CD4-positive, alpha-beta T cell treated with Interferon gamma for 1 hour (primary cell): ENCODE measurements at places on chromosomes 16 and 17.
A peak's percentile ranks its signal among the peaks of the same experiment; 100 is the strongest.

DNA sequence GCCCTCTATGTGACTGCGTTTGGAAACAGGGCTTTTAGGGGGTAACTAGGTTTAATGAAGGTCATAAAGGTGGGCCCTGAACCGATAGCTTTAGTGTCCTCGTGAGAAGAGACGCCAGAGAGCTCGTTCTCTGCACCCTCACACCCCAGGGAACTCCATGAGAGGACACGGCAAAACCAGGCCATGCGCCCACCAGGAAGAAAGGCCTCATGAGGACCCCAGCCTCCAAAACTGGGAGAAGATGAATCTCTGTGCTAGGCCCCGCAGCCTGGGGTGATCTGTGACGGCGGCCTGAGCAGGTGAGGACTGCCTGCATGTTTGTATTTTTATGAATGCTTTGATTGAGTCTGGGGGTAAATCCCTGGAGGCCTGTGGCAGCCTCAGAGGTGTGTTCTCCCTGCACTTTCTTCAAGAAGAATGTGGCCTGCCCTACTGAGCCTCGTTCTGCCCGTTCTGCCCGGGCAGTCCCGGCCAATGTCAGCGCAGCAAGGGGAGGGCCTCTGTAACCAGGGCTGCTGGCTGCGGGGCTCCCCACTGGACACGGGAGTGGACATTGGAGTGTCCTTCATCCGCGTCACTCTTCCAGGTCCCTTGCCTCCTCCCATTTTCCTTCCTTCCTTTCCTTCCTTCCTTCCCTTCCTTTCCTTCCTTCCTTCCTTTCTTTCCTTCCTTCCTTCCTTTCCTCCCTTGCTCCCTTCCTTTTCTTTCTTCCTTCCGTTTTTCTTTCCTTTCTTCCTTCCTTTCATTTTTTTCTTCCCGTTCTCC is 6.8 kb upstream of the RNF213 start:
- no peak for DNase-seq

DNA sequence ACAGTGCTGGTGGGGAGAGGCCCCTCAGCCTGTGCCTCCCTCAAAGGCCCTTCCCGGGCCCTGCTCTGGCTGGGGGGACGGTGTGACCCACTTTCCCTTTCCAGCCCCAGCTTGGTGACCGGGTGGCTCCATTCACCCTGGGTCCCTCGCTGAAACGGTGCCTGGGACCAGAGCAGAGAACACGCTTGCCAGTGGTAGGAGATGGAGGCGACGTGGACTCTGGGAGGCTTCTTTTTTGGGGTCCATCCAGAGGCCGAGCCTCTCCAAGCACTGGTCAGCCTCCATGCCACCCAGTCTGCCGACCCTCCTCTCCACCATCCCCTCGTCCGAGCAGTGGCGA is 7.7 kb downstream of the CENPX start:
- DNase-seq = no peak

DNA sequence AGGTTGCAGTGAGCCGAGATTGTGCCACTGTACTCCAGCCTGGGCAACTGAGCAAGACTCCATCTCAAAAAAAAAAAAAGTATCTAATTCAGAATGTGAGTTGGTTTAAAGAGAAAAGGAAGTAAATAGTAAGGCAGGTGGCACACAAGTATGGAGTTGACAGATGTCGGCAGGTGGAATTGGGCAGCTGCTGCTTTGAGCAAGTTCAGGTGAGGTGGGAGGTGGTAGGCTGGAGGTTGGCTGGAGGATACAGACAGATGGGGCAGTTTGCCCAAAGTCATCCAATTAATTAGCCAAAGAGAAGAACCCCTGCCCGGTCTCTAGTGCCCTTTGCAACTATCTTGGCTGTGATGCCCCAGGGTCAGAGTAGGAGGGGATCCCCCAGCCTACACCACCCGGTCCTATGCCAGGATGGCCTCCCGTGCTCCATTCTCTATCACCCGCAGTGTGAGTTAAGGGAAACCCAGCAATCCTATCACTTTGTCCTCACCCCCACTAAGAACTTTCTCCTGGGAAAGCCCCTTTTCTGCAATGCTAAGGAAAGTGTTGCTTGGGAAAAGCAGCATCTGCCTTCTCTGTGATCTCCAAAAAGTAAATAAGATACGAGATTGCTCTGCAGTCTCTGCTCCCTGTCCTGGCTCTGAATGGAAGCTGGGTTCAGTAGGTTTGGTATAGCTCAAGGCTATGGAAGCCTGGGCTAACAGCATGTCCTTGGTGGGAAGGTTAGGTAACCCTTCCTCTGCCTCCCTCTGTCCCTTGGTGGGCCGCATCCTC is 32.2 kb downstream of the SLC12A3 start:
- no peak for DNase-seq

DNA sequence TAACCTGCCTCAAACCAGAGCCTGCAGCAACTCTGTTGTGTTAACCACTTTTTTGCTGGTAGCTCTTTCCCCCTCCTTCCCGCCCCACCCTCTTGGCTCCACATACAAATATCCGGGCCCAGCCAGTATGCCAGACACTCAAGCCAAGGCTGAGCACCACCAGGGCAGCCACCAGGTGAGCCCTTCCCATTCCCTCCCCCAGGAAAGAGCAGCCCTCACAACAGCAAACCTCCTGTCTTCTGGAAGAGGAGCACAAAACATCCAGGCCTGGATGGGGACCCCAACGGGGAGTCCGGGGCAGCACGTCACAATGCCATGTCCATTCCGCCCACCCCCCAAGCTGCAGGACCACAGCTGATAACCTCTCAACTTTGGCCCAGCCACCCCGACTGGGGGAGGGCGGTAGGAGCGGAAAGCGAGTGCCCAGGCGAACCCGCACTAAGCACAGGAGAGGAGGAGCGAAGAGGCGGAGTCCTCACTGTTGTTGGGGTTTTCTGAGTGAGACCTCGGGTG is 757 bp downstream of the ORMDL3 start:
- DNase-seq = peak; percentile 50

DNA sequence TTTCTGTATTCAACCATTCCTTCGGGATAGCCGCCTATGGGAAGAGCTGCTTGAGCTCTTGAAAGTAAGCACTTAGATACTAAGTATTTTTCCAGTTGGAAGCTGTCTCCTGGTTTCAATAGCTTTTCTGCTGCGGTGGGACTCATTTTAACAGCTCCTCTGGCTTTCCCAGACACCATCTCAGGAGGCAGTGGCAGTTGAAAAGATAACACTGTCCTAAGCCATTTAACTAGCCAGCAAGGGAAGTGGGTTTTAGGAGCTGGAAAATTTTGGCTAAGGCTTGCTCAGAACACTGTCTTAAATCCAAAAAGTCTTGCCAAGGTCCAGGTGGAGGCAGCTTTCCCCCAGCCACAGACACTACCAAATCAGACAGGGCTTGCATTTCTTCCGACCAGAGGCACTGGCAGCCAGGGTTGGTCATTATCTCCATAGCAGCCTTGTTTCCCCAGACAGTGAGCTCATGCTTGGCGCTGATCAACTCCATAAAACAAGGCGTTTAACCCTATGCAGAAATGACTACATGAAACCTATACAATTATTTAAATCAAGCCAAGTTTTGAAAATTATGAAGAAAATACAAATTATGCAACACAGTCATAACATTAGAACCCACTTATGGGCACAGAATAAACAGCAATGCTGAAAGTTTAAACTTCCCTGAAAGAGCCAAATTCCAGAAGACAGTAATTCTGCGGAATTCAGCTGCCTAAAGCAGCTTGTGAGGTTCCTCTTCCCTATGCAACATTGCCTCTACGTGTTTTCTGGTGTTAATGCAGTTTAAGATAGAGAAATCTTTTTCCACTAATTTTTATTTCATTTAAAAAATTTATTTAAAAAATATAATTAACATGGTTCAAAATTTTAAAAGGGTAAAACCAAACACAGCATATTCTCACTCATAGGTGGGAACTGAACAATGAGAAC is 25.0 kb downstream of the GABARAPL2 start:
- DNase-seq = no peak

DNA sequence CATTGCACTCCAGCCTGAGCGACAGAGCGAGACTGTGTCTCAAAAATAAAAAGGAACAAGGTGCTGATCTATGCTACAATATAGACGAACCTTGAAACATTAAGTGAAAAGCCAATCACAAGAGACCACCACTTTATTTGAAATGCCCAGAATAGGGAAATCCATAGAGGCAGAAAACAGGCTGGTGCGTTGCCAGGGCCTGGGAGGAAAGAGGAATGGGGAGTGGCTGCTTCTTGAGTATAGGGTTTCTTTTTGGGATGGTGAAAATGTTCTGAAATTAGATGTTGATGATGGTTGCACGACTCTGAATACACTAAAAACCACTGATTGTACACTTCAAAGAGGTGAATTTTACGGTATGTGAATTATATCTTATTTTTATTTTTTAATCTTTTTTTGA is 20.3 kb upstream of the GLIS2 start:
- no peak for DNase-seq

DNA sequence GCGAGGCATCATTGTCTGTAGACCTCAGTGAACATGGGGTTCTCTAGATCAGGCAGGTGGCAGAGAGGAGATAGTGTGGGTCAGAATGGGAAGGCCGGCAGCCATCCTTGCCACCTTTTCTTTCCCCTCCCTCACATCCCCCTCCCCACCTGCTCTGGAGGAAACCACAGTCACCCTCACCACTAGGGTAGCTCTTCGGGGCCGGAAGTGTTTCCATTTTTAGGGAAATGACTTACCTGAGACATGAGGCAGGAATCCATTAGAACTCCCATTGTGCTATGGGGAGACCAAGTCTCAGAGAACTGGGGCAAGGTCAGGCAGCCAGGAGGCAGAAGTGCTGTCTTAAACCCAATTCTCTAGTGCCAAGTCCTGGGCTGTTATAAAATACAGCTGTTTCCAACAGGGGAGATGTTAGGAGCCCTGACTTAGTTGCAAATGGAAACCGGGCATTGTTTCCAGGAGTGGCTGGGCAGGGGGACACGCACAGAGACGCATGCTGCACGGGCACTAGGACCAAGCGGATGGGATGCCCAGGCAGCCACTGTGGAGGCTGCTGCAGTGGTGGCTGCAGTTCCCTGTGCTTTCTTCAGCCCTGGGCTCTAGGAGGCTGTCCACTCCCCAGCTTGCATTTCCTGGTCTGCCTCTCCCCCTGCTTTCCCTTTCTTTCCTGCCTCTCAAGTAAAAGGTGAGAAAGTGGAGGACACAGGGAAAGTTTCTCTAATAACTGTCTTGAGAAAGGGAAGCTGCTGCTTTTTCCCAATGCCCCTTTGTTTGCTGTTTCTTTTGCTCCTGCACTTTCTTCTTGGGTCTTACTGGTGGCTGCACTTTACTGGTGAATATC is 2.8 kb downstream of the HAS3 start:
- no peak for DNase-seq

DNA sequence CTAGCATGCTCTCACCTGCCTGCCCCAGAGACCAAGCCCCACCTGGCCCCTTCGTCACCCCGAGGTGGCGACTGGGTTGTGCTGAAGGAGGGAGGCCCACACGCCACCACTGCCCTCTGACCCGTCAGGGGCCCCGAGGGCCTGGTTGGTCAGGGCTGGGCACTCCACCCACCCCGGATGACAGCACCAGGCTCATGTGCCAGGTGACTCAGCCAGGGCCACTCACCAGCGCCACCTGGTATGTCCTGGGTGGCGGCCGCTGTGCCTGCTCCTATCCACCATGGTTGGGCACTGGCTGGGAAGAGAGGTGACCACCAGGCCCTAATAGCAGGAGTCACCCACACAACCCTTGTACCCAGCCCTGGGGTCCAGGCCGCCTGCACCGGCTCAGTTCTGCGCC is 68.9 kb downstream of the JPH3 start:
- DNase-seq = no peak

DNA sequence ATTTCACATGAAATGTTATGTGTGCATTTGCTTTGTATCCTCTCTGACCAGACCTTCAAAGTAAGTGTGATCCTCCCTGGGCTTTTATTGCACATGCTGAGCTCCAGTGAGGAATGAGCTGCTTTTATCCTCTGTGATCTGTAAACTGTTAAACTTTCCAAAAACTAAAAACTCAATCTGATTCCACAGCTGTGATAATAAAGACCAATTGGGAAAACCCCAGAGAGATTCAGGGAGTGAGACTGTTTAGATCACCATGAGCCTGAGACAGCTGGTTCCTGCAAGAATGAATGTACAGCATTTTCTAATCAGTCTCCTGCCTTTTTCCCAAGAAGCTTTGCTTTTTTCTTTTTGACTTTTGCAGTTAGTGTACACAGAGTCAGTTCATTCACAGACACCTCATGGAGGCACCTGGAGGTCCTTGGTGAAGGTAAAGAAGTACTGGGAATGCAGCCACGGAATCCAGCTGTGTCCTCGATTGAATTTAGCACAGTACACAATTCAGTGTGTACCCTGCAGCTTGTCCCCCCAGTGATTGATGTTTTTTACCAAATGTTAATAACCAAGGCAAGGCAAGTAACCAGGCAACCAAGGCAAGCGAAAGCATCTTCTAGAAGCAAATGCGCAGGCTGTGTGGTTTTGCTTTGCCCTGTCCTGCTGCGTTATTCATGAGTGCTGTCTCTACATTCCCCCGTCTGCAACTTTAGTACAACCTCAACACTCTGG is 182.6 kb downstream of the LGALS9B start:
- no peak for DNase-seq

DNA sequence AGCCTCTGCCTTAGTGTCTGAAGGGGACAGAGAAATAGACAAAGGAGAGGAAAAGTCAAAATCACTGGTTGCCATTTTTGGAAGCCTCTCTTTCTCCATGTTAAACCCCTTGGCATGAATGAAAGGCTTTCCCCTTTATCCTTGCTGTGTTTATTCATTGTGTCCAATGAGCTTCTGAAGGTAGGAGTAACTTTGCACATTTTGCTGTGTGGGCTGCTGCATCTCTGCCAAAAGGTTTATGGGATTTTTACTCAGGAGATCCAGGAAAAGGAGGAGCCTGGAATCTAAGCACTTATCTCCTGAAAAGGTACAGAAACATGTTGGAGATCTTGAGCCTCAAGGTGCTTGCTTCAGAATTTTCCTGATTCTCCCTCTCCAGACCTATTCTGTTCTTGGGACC is 3.9 kb downstream of the CNTROB start:
- no peak for DNase-seq

GRCh38 chr16:7303052-7303610 is 29.5 kb upstream of the RBFOX1 start:
- no peak for DNase-seq

GRCh38 chr17:67435122-67435521 is 58.0 kb downstream of the PITPNC1 start:
- DNase-seq = peak; percentile 75

- DNase-seq = no peak
Measured at GRCh38 chr16:71572497-71573116, 4.3 kb downstream of the TAT start.

DNA sequence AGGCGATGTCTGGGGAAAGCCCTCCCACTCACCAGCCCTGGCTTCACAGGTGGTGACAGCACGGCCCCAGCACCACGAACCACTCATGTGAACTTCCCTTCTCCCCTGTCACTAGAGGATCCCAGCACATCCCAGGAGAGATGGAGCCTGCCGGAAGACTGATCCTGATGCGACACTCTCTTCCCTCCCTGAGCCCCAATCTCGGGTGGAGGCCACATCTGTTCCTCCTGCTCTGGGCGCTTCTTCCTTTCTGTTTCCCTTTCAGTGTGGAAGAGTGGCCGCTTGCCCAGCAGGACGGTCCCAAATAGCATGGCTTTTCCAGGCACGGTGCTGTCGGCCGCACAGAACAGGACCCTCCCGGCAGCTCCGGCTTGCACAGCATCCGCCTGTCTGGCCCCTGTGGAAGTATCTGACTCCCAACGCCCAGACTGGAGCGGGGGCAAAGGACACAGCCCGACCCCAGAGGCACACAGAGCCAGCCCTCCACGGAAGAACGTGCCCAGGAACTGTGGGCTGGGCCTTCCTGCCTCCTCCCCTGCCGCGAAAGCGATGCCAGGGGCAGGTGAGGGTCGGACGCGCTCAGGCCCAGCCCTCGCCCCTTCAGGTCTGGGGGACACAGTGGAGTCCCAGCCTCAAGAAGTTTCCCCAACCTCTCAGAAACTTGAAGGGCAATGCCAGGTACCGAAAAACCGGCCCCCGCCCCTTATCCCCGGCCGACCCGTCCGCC is 37.6 kb downstream of the CBFA2T3 start:
- no peak for DNase-seq

- peak; percentile 40 for DNase-seq
Measured at GRCh38 chr17:76585649-76586593, at the start of gene ST6GALNAC2. Gene ST6GALNAC2, minus strand, starts transcription at chr17:76585860. Its CDS starts 52 bp downstream, at chr17:76585808.
